ENCODE measurements at places on chromosomes 5 and 9. TPM values are rescaled to one million over a fixed set of nuclear protein-coding genes. Genes with fewer than 3 reads are reported as not detected.

CD180 gene
- total RNA-seq: 2.5 TPM

SLC34A1 gene
- total RNA-seq: not detected

HAVCR2 gene
- 8.7 TPM for total RNA-seq

CDKN2B gene
- total RNA-seq: 1.8 TPM

GABRA1 gene
- 0.21 TPM for total RNA-seq

PKD2L2 gene
- total RNA-seq: 0.21 TPM

ATP10B gene
- 3.4 TPM for total RNA-seq

OR2Y1 gene
- total RNA-seq: not detected

CENPK gene
- 40.4 TPM for total RNA-seq

BHMT2 gene
- total RNA-seq: 4.1 TPM

TLX3 gene
- total RNA-seq: 0.32 TPM

CCL27 gene
- not detected for total RNA-seq

CDKN2A gene
- 0.85 TPM for total RNA-seq

GPR151 gene
- not detected for total RNA-seq

DYNC2I2 gene
- 26.9 TPM for total RNA-seq

ISL1 gene
- total RNA-seq: 7.9 TPM

SAXO1 gene
- total RNA-seq: 0.21 TPM

IRGM gene
- total RNA-seq: not detected

SLC4A9 gene
- 0.11 TPM for total RNA-seq

PCA3 gene
- total RNA-seq: 0.26 TPM

ZNF189 gene
- total RNA-seq: 48.3 TPM

GNAQ gene
- total RNA-seq: 78.5 TPM

EPB41L4B gene
- total RNA-seq: 6.0 TPM

C1QTNF2 gene
- total RNA-seq: 17.1 TPM

HMMR gene
- total RNA-seq: 29.0 TPM

RFX3 gene
- 24.7 TPM for total RNA-seq

SLC36A2 gene
- total RNA-seq: not detected

CER1 gene
- total RNA-seq: 0.74 TPM

ROR2 gene
- 28.2 TPM for total RNA-seq

DMRT2 gene
- total RNA-seq: 1.0 TPM

ARSI gene
- 16.8 TPM for total RNA-seq

SH3RF2 gene
- 1.0 TPM for total RNA-seq

F2RL2 gene
- 2.1 TPM for total RNA-seq

PCDHGA2 gene
- total RNA-seq: 5.7 TPM

TAF1L gene
- not detected for total RNA-seq

DNAH5 gene
- 0.48 TPM for total RNA-seq

ELOVL7 gene
- total RNA-seq: 2.6 TPM

SLIT3 gene
- 109 TPM for total RNA-seq

VAV2 gene
- total RNA-seq: 9.8 TPM

SLC6A3 gene
- not detected for total RNA-seq

SPATA31A3 gene
- not detected for total RNA-seq

TGFBI gene
- total RNA-seq: 394 TPM

ANXA2R gene
- total RNA-seq: 3.5 TPM

TGFBR1 gene
- 120 TPM for total RNA-seq

PCDHB15 gene
- 7.8 TPM for total RNA-seq
